ENCODE measurements at places on chromosomes 5 and 9.

- DNase-seq = no peak
Measured at GRCh38 chr5:169142264-169142970, 158.5 kb downstream of the SLIT3 start.

GRCh38 chr5:1564182-1564748 is 40.5 kb upstream of the LPCAT1 start:
- peak; percentile 96 for DNase-seq

DNA sequence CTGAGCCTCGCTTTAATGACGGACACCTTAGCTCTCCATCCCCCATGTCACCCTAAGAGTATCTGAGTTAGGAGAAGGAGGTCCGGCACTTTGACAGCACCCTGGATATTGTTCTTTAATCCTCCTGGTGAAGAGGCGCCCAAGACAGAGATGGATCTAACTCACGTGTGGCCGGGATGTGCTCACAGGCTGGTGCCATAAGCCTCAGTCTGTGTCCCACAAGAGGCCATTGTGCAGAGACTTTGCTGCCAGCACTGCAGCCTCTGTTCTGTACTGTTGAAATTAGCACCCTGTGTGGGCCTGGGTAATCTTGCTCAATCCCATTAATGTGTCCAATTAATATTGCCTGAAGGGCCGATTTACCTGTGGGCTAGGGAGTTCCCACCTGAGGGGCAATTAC is 37.7 kb downstream of the NXNL2 start:
- no peak for DNase-seq

DNA sequence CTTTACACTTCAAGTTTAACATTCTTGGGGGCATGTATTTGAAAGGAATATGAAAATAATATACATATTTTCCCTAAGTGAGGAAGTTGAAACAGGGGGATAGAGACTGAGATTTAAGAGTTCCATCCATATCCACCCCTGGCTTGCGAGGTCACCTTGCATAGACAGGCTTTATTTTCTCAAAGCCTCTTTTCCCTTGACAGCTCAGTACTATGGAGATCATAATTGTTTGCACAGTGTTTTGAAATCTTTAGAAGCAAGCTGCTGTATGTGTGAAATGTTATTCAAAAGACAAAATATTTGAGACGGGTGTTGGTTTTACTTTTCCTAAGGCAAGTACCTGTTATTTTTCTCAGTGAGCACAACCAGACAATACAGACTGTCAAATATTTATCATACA is 163.1 kb downstream of the LRRC70 start:
- no peak for DNase-seq

DNA sequence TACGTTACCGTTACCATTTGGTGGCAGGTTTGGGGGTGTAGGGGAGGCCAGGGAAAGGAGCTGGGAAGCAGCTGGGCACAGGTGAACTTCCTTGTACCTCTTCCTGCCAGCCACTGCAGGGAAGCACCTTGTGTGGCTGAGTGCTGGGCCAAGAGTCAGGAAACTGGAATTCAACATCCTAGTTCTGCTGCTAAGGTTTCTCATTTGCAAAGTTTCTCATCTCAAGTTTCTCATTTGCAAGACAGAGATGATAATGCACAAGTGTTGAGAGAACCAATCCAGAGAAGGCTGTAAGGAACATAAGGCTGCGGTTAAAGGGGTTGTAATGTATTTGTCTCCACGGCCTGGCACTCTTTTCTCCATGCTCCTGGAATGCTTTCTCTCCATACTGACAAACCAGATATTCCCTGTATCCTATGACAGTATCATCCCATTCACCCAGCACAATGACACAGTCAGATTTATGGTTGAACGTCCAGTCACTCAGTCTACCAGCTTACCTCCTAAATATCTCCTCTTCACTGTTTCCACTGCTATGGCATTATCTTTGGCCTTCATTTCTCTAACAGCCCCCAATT is 33.6 kb upstream of the LARP1 start:
- DNase-seq = no peak

Measured in CD14-positive monocyte (primary cell).